ENCODE measurements at places on chromosomes 1 and 21.

GRCh38 chr1:112767646-112768045 is 52.5 kb upstream of the PPM1J start:
- DNase-seq: no peak

- no peak for DNase-seq
Measured at GRCh38 chr1:91757763-91758460, 128.0 kb downstream of the TGFBR3 start.

DNA sequence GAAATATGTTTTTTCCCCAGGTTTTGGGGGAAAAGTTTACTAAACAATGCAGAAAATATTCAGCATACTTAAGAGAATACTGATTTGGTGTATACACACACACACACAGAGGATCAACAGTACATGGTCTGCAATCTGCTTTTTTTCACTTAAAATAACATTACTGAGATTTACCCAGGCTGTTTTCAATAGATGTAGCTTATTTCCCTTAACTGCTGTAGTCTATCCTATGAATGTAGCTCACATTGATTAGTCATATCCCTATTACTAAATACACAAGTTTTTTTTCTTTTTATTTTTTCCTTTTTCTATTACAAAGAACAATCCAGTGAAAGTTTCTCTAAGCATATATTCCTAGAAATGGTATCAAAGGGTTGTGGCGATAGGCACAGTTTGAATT is 266.7 kb upstream of the GREM2 start:
- no peak for DNase-seq

DNA sequence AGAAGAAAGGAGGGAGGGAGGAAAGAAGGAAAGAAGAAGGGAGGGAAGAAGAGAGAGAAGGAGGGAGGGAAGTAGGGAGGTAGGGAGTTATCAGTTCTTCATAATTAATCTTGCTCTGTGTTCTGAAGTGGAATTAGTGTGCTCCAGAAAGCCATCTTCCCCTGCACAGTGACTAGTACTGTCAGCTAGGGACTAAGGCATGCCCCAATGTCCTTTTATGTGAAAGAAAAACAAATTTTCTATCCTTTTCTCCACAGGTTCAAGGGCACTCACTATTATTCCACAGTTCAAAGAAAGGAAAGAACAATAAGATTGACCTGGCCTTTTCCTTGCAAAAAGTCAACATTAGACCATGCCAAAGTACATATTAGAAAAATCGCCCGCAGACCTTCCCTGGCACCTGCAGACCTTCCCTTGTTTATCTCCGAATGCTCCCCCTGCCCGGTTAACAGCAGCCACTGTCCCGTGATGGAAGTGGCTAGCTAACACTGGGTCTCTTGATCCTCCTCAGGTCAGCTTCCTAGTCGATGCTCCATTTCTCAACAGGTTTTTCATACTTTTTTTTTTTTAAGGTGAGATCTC is 107.2 kb upstream of the EDEM3 start:
- no peak for DNase-seq
